Cardiac muscle cell (in vitro differentiated cells and primary cell): ENCODE measurements at places on chromosomes 1 and 21.
A peak's percentile ranks its signal among the peaks of the same experiment; 100 is the strongest.

- no peaks in the 10 kb centered on the region for H3K4me1 ChIP-seq
- H3K36me3 ChIP-seq, result no peaks in the 10 kb centered on the region
- no peaks in the 10 kb centered on the region for H3K27me3 ChIP-seq
- DNase-seq, result no peak
These were observed 283.5 kb upstream of the SGIP1 start for GRCh38 chr1:66250478-66250877.

DNA sequence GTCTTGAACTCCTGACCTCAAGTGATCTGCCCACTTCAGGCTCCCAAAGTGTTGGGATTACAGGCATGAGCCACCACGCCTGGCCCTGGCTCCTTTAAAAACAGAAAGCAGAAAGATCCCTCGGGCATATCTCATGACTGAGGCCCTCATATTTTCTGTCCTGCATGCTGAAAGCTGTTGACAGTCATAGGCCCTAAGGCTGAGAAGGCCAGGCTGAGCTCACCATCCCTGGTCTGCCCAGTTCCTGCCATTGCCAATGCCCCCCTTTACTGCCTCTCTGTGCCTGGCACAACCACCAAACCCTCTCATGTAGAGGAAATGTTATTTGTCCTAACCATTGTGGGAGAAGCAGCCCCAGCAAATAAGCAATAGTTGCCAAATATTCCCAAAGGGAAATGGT, 12.7 kb downstream of the CD34 start:
- no peaks in the 10 kb centered on the region for H3K4me1 ChIP-seq
- H3K27ac ChIP-seq, result no peak overlapping the region
- DNase-seq, result no peak

DNA sequence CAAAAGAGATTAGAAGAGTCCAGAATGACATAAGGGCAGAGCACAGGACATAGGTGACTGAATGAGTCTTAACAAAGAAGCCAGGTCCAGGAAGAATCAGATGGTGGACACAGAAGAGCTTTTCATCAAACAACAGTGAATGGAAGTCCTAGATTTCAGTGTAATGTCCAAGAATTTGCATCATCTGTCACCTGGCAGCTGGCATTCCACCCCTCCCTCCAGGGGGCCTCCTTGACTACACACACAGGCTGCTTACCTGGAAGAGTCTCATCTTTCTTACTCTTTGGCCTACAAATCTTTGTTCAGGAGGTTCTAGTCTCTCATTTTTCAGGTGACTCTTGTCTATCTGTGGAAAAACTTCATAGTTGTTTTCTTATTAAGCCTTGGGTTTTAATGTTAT, 36.2 kb downstream of the GORAB start:
- no peaks in the 10 kb centered on the region for H3K4me1 ChIP-seq
- DNase-seq, result no peak
- H3K27ac ChIP-seq, result no peak overlapping the region
- H3K4me3 ChIP-seq, result no peak overlapping the region
- H3K36me3 ChIP-seq, result no peaks in the 10 kb centered on the region

GRCh38 chr1:119275145-119276134, 93.1 kb upstream of the HAO2 start:
- H3K27me3 ChIP-seq, result peaks cover 16% of the 10 kb centered on the region
- no peaks in the 10 kb centered on the region for H3K36me3 ChIP-seq
- H3K27ac ChIP-seq, result no peak overlapping the region
- no peak overlapping the region for H3K4me3 ChIP-seq

- no peaks in the 10 kb centered on the region for H3K4me1 ChIP-seq
- H3K27ac ChIP-seq, result no peak overlapping the region
- no peaks in the 10 kb centered on the region for H3K36me3 ChIP-seq
- no peak overlapping the region for H3K4me3 ChIP-seq
- no peaks in the 10 kb centered on the region for H3K27me3 ChIP-seq
- no peak for DNase-seq
These were observed 81.8 kb downstream of the AJAP1 start for GRCh38 chr1:4736254-4736653.

DNA sequence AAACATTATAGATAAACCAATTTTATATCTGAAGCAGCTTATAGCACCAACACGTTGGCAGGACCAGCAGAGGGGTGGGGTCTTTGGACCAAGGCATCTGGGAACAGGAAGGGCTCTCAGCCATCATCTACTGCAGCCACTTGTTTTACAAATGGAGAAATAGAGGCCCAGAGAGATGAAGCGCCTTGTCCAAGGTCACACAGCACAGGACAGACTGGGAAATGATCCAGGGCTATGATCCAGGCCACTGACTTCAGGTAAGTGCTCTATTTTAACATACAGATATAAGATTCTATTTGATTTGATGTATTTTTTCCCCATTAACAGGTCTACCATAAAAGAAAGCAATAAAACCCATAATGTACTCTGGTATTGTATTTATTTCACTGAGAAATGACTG, 16.9 kb downstream of the GADD45A start:
- no peak for DNase-seq
- H3K27me3 ChIP-seq, result no peaks in the 10 kb centered on the region
- H3K4me1 ChIP-seq, result peaks cover 18% of the 10 kb centered on the region
- no peak overlapping the region for H3K4me3 ChIP-seq

DNA sequence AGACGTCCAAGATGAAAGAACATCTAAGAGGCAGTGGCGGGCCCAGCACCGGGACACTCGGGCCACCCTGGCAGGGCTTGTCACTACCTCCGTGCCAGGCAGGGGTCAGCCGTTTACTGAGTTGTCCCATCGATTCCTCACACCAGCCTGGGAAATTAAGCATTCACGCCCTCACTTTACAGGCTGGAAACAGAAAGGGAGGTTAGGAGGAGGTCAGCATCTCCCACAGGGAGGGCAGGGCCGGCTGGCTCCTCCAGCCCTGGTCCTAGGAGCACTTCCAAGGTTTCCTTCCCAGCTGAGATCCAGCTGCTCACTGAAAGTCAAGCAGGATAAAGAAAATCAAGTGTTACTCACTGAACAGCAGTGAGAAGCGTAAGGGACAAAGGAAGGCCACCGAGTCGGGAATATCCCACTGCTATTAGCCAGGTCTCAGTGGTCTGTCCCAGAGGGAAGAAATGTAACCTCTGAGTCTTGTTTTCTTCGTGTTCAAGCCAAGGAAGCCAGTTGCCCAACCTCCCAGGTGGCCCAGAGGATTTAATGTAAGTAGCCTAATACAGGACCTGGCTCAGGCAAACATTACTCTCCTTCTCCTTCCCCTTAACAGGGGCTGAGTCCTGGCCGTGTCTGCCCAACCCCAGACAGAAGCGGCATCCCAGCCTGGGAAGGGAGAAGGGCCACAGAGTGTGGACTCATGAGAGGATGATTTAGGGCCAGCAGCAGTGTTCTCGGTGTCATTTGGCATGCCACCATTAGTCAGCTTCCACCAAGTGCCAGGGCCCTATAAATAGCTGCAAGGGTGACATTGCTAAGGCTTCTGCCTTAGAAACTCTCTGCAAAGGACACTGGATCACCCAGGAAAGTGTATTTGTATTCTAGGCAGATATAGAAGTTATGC, 203.1 kb upstream of the GALNT2 start:
- peak; percentile 37 for DNase-seq
- H3K27me3 ChIP-seq, result no peaks in the 10 kb centered on the region
- H3K4me1 ChIP-seq, result peaks cover 12% of the 10 kb centered on the region
- H3K36me3 ChIP-seq, result no peaks in the 10 kb centered on the region

DNA sequence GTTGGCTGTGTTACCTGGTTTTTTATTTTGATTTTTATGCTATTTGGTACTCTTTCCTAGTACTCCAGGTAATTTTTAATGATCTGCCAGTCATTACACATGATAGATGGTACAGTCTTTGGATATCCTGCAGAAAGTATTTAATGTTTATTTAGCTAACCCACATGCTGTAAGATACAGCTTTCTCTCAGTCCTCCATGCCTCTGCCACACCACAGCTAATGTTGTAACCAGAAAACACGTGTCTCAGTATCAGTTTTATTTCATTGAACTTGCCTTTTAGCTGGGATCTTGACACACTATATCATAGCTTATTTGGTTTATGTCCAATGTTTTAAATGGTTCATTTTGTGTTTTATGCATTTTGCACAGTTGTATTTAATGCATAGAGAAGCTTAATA, 1648.4 kb downstream of the KCNT2 start:
- H3K36me3 ChIP-seq, result no peaks in the 10 kb centered on the region
- H3K4me3 ChIP-seq, result no peak overlapping the region
- no peaks in the 10 kb centered on the region for H3K27me3 ChIP-seq
- H3K4me1 ChIP-seq, result no peaks in the 10 kb centered on the region
- no peak for DNase-seq
- H3K27ac ChIP-seq, result no peak overlapping the region

- no peaks in the 10 kb centered on the region for H3K4me1 ChIP-seq
- no peak for DNase-seq
- H3K27ac ChIP-seq, result no peak overlapping the region
- peaks cover 8% of the 10 kb centered on the region for H3K27me3 ChIP-seq
These were observed 29.5 kb upstream of the CR2 start for GRCh38 chr1:207424570-207425131.

- no peaks in the 10 kb centered on the region for H3K4me1 ChIP-seq
- no peak overlapping the region for H3K27ac ChIP-seq
- H3K36me3 ChIP-seq, result no peaks in the 10 kb centered on the region
These were observed 324.2 kb downstream of the SEC16B start for GRCh38 chr1:177645491-177646190.

- H3K36me3 ChIP-seq, result no peaks in the 10 kb centered on the region
- no peak overlapping the region for H3K4me3 ChIP-seq
- H3K27me3 ChIP-seq, result no peaks in the 10 kb centered on the region
These were observed 170.4 kb upstream of the ZC3H12A start for GRCh38 chr1:37303884-37304574.

GRCh38 chr1:211420845-211421454, 71.0 kb downstream of the RD3 start:
- no peaks in the 10 kb centered on the region for H3K27me3 ChIP-seq
- no peak overlapping the region for H3K4me3 ChIP-seq
- DNase-seq, result peak; percentile 7
- no peak overlapping the region for H3K27ac ChIP-seq
- H3K4me1 ChIP-seq, result no peaks in the 10 kb centered on the region
- no peaks in the 10 kb centered on the region for H3K36me3 ChIP-seq

DNA sequence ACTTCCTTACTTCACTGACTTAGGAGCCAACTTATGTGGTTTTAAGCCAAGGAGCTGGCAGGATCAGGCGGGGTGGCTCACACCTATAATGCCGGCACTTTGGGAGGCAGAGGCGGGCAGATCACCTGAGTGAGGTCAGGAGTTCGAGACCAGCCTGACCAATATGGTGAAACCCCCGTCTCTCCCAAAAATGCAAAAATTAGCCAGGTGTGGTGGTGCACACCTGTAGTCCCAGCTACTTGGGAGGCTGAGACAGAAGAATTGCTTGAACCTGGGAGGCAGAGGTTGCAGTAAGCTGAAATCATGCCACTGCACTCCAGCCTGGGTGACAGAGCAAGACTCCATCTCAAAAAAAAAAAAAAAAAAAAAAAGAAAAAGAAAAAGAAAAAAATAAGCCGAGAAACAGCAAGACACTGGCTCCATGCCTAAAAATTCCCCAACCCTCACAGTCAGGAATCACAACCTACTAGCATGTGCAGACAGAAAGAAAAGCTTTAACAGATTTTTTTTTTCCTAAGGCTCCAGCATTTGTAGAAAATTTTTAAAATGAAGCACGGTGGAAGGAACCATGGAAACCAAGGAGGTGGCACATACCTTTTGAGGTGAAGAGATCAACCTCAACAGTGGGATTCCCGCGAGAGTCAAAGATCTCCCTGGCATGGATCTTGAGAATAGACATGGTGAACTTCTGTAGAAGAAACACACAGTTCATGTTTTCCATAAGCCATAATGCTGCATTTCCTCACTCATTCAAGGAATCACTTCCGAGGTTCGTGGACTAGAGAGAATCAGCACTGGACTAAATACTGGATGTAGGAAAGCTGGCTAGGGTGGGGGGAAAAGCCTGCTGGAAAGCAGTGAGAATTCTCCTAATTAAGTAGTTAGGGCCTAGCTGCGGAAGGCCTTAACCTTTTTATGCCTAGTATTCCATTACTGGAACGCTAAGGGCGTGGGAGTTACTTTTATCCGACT, 4.0 kb downstream of the ENO1 start:
- peaks cover 62% of the 10 kb centered on the region for H3K36me3 ChIP-seq
- H3K27me3 ChIP-seq, result no peaks in the 10 kb centered on the region
- H3K4me3 ChIP-seq, result peak overlapping the region; percentile 89
- peaks cover 45% of the 10 kb centered on the region for H3K4me1 ChIP-seq
- H3K27ac ChIP-seq, result peak overlapping the region; percentile 77

GRCh38 chr1:11563560-11564069, 84.7 kb downstream of the DISP3 start:
- H3K36me3 ChIP-seq, result no peaks in the 10 kb centered on the region
- peaks cover 3% of the 10 kb centered on the region for H3K27me3 ChIP-seq
- no peak overlapping the region for H3K4me3 ChIP-seq
- peak; percentile 4 for DNase-seq
- peak overlapping the region; percentile 69 for H3K27ac ChIP-seq
- peaks cover 20% of the 10 kb centered on the region for H3K4me1 ChIP-seq

- DNase-seq, result peak; percentile 21
- H3K27me3 ChIP-seq, result peaks cover 70% of the 10 kb centered on the region
- peaks cover 5% of the 10 kb centered on the region for H3K4me1 ChIP-seq
These were observed at the start of gene ITPKB for GRCh38 chr1:226738995-226739695. Gene ITPKB, minus strand, starts transcription at chr1:226739282. Its CDS starts 1,824 bp downstream, at chr1:226737458.

DNA sequence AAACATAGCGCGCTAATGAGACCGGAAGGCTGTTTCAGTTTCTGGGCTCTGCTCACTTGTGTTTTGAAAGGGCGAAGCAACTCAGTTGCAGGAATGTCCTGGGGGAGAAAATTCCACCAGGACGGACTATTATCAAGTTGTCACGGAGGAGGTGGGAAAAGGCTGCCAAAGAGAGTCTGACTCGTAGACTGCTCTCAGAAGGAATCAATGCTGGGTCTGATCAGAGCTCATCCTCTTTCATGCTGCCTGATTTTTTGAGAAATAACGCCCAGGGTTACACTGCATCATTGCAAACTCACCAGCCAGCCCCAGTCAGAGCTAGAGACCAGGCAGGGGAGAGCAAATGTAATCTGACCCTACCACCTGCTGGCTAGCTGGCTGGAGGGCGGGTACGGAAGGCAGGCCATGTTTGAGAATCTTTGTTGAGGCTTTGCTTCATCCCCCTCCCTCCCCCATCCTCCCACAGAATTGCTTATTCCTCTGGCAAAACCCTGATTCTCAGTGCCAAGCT, 36.4 kb upstream of the BCL9 start:
- no peaks in the 10 kb centered on the region for H3K27me3 ChIP-seq
- peak; percentile 44 for DNase-seq
- peaks cover 19% of the 10 kb centered on the region for H3K4me1 ChIP-seq
- H3K27ac ChIP-seq, result peak overlapping the region; percentile 86
- H3K4me3 ChIP-seq, result no peak overlapping the region
- no peaks in the 10 kb centered on the region for H3K36me3 ChIP-seq

DNA sequence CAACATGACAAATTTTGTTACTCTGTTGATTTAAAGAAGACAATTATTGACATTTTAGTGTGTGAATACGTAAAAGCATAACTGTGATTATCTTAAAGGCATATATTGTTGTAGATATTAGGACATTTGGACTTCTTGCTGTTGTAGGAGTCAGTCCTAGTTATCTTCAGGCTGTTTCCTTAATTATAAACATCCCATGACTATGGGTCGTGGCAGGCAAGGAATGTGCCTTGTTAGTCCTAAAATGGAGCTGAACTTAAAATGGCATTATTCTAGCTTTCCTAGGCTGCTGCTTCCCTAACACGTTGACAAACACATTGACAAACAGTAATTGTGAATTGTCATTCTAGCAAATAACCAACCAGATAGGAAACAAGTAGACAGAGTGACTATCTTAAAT, 4.4 kb upstream of the MPZL1 start:
- H3K27ac ChIP-seq, result no peak overlapping the region
- peaks cover 6% of the 10 kb centered on the region for H3K4me1 ChIP-seq
- H3K27me3 ChIP-seq, result no peaks in the 10 kb centered on the region
- no peak for DNase-seq
- H3K4me3 ChIP-seq, result no peak overlapping the region
- H3K36me3 ChIP-seq, result no peaks in the 10 kb centered on the region

- H3K36me3 ChIP-seq, result no peaks in the 10 kb centered on the region
- no peak overlapping the region for H3K27ac ChIP-seq
- no peak overlapping the region for H3K4me3 ChIP-seq
These were observed 128.2 kb downstream of the TBX19 start for GRCh38 chr1:168408884-168409283.
